ENCODE measurements at places on chromosomes 6 and 20. TPM values are rescaled to one million over a fixed set of nuclear protein-coding genes. Genes with fewer than 3 reads are reported as not detected.

- H3K36me3 ChIP-seq: no peaks in the 10 kb centered on the region
- DNase-seq: no peak
- H3K27me3 ChIP-seq: no peaks in the 10 kb centered on the region
- H3K4me3 ChIP-seq: no peak overlapping the region
Measured at GRCh38 chr6:89985751-89986493, 91.7 kb downstream of the GJA10 start.

- H3K4me1 ChIP-seq: no peaks in the 10 kb centered on the region
- no peak for DNase-seq
- no peak overlapping the region for H3K4me3 ChIP-seq
Measured at GRCh38 chr6:53210811-53211210, 62.2 kb upstream of the GCM1 start.

- H3K27me3 ChIP-seq: no peaks in the 10 kb centered on the region
- no peak overlapping the region for H3K27ac ChIP-seq
- DNase-seq: no peak
- no peaks in the 10 kb centered on the region for H3K36me3 ChIP-seq
Measured at GRCh38 chr6:136114661-136115060, 135.4 kb downstream of the MTFR2 start.

- no peak for DNase-seq
- no peaks in the 10 kb centered on the region for H3K4me1 ChIP-seq
- H3K27me3 ChIP-seq: peaks cover 10% of the 10 kb centered on the region
- H3K4me3 ChIP-seq: no peak overlapping the region
- no peak overlapping the region for H3K27ac ChIP-seq
Measured at GRCh38 chr20:680638-681187, 5.1 kb upstream of the SCRT2 start.

GRCh38 chr20:10332656-10333415 is 101.2 kb downstream of the MKKS start:
- H3K36me3 ChIP-seq: no peaks in the 10 kb centered on the region
- H3K27ac ChIP-seq: no peak overlapping the region
- H3K4me1 ChIP-seq: no peaks in the 10 kb centered on the region
- no peaks in the 10 kb centered on the region for H3K27me3 ChIP-seq
- DNase-seq: no peak
- H3K4me3 ChIP-seq: no peak overlapping the region

DNA sequence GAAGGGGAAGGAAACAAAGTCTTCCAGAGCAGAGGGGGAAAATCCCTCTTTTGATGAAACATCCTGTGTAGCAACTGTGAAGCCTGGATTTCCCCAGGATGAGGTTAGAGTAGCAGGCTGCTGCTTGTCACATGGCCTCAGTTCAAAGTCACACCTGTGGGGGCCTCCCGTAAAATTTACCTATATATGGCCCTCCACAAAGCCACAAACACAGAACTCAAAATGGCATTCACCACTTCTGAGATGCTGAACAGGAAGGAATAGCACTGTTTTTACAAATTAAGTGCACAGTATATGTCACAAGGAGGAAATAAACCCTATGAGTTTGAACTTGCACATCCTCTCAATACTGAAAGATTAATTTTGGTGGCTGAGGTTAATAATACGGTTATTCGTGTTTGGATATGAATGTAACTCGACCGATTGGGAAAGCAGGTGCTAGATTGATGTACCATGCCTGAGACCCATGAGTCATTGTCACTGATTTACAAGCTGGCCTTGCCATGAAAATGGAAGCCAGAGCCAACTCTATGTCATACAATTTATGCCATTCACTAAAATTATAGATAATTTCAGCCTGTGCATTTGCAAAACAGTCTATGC is 70.6 kb downstream of the SGK1 start:
- H3K4me3 ChIP-seq: no peak overlapping the region
- no peak overlapping the region for H3K27ac ChIP-seq
- no peaks in the 10 kb centered on the region for H3K36me3 ChIP-seq
- DNase-seq: no peak
- no peaks in the 10 kb centered on the region for H3K27me3 ChIP-seq

GRCh38 chr6:2509711-2510110 is 241.0 kb downstream of the MYLK4 start:
- H3K4me1 ChIP-seq: no peaks in the 10 kb centered on the region
- DNase-seq: no peak
- H3K27me3 ChIP-seq: no peaks in the 10 kb centered on the region
- no peak overlapping the region for H3K4me3 ChIP-seq
- H3K27ac ChIP-seq: no peak overlapping the region
- H3K36me3 ChIP-seq: no peaks in the 10 kb centered on the region

GRCh38 chr6:48036316-48036715 is 74.7 kb downstream of the PTCHD4 start:
- no peak overlapping the region for H3K4me3 ChIP-seq
- no peaks in the 10 kb centered on the region for H3K4me1 ChIP-seq
- no peaks in the 10 kb centered on the region for H3K27me3 ChIP-seq

GRCh38 chr20:11030351-11030750 is 356.6 kb upstream of the JAG1 start:
- H3K27me3 ChIP-seq: no peaks in the 10 kb centered on the region
- H3K4me3 ChIP-seq: no peak overlapping the region
- H3K27ac ChIP-seq: no peak overlapping the region
- no peak for DNase-seq

DNA sequence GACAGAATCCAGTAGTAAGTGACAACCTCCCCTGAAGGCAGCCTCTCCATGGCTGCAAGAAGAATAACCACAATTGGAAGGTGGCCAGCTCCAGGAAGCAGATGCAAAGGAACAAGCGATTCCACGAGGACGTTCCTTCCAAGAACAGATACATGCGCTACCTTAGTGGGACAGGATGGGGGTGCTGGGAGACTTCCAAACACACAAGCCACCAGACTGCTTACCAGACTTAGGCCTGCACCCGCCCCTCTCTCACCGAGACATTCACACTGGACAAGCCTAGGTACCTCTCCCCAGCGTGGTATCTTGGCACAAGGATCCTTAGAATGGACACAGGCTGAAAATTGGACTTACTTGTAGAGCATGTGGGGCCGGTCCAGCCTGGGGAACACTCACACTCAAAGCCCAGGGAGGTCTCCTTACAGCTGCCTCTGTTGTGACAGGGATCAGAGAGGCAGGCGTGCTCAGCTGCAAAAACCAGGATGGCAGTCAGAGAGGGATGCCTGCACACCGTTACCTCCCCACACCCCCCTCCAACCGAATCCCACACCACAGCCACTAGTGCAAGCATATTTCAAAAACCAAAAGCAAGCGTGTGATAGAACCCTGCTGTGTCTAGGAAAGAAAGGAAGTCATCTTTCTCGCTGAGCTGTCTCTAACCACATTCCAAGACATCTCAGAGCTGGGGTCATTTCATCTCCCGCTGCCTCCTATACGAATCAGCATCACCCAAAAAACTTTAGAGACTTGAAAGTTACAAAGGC is 22.4 kb downstream of the JAG1 start:
- DNase-seq: no peak
- H3K27me3 ChIP-seq: no peaks in the 10 kb centered on the region
- peak overlapping the region; percentile 77 for H3K27ac ChIP-seq
- no peaks in the 10 kb centered on the region for H3K36me3 ChIP-seq
- H3K4me1 ChIP-seq: peaks cover 9% of the 10 kb centered on the region

DNA sequence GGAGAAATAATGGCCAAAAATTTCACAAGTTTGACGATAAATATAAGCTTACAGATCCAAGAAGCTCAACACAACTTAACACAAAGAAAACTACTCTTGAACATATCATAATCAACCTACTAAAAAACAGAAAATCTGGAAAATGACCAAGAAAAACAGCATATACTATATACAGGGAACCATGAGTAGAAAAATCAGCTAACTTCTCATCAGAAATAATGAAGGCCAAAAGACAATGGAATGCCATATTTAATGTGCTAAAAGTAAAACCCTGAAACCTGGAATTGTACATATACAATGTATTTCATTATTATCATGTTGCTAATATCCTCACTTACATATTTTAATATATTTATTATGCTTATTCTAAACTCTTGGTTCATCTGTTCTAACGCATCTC is 25.3 kb downstream of the MAPK13 start:
- H3K27me3 ChIP-seq: no peaks in the 10 kb centered on the region
- DNase-seq: no peak
- H3K4me1 ChIP-seq: no peaks in the 10 kb centered on the region

The FNDC1 gene
- total RNA-seq: not detected

The TSHZ2 gene
- total RNA-seq: 22.9 TPM

The MAS1 gene
- total RNA-seq: 0.35 TPM

The FAM162B gene
- total RNA-seq: 21.3 TPM

The SLC24A3 gene
- total RNA-seq: 49.8 TPM

The KHDC1 gene
- 1.0 TPM for total RNA-seq

The SSTR4 gene
- not detected for total RNA-seq

The HLA-DQB2 gene
- 9.8 TPM for total RNA-seq

The BEND6 gene
- 4.1 TPM for total RNA-seq

Measured in uterus (tissue), 4 donors.